Stimulated activated CD4-positive, alpha-beta T cell treated with anti-CD3 and anti-CD28 coated beads, Interleukin-1b, Interleukin-23, amount 100 ng/mL, for 4 hours (primary cell): ENCODE measurements at places on chromosomes 16 and 17.

DNA sequence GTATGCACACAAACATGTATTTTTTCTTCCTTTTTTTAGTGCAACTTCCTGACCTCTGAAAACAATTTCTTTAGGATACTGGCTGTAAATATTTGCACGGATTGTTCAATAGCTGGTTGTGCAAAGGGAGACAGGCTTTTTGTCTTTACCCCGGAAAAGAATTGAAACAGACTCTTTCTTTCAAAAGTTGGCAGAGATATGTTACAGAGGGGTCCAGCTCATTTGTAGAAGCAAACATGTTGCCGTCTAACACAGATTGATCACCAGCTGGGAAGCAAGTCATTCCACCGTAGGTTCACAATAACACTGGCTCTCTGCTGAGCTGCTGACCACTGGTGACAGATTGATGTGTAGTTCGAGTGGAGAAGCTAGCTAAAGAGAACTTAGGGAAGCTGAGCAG is 130.9 kb downstream of the STX8 start:
- no peak for DNase-seq

- no peak for DNase-seq
Measured at GRCh38 chr16:50684823-50685461, 3.8 kb upstream of the SNX20 start.

DNA sequence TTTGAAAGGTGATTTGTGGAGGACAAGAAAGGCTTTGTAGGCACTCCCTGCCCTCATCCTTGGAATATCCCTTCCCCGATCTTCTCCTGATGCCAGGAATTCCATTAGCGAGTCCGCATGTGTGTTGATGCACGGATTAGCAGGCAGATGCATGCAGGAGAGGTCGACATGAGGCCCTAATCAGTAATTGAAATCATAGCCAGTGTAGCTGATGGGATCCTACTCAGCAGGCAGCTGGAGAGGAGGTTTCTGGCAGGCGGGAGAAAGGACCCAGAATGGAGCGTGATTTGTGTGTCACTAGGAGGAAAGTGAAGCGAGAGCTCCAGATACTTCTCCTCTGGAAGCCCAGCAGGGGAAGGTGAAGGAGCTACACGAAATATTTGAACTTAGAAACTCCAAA is 196.3 kb upstream of the CDH11 start:
- DNase-seq, result no peak

DNA sequence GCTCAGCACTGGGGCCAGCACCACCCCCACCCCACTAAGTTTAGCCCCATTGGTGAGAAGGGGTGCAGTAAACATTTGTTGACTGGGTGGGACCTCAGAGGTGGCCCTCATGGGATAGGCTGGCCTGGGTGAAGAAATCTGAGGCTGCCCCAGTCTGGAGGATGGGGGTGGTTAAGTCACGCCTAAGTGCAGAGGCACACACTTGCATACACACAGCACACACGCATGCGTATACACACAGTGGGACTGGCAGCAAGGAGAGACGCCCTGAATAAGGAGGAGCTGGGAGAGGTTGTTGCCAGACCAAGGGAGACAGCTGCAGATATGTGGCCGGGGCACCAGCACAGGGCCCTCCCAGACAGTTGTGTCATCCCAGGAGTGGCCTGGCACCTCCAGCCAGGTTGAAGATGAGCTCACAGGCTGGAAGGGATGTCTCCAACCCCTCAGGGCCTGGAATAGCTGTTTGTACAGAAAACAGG is 3.0 kb upstream of the BCAR1 start:
- no peak for DNase-seq

DNA sequence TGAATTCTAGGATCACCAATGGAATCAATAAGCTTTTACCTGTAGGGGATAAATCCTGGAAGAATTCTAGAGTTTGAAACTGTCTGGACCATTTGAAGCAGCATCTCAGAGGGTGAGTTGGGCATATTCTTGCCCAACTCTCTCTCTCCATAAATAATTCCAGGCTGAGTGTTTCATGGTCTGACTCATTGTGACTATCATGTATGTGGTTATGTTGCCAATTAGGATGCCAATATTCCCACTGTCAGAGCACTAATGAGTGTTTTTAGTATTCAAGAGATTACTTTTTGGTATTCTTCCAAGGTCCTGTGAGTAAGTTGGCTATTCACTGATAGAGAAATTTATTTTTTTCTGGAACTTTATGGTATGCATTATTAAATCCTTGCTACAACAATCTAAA is 456.9 kb downstream of the TOX3 start:
- DNase-seq, result no peak

DNA sequence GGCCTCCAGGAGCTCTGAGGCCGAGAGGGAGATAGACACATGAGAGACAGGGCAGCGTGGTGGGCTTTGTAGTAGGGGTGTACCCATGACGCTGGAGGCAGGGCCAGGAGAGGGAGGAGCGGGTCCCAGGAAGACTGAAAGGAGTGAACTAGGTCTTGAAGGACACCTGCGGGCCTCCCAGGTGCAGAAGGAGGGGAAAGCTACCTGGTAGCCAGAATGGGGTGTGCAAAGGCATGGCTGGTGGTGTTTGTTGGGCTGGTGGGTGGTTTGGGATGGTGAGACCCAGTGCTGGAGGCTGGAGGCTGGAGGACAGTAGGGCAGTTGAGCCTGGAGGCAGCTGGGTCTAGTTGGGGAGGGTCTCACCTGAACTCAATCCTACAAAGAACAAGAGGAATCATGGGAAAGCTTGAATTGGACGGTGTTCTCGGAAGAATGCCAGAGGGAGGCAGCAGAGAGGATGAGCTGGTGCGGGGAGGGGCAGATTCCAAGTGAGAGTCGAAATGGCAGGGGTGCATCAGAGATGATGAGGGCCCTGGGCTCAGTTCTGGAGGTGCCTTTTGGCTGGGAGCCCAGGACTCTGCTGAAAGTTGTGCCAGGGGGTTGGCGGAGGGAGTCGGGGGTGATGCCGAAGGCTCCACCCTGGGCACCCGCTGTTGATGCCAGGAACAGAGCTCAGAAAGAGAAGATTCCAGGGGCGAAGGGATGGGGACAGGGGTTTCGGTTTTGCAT is 21.2 kb downstream of the C1QTNF1 start:
- no peak for DNase-seq

DNA sequence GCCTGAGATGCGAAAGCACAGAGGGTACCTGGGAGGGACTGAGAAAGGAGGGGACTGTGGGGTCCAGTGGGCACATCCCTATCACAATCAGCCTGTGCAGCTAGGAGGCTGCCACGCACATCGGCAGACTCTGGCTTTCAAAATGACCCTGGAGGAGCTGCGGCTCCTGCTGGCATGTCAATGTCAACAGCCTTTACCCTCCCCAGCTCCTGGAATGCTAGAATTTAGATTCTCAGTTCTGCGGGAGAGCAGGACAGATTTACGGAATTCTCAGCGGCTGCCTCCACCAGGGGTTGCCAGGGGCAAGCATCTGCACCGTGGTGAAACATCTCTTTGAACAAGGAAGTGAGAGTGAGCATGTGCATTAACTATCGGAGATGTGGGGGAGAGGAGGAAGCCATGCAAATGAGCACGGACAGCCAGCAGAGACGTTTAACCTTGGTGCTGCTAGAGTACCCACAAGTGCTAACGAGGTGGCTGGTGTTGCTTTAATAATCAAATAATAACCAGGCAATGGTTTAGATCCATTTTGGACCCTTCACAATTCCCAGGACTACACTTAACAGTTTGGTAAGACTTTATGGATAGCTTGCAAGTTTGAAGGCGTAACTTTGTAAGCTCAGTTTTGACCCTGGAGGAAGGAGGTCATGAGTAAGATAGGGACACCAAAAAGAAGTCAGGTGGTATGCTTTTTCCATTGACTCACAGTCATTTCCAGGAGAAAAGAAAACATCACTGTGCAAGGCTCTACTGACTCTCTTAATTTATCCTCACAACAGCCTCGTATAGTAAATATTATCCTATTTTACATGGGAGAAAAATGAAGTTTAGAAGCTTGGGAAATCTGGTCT is 54.1 kb downstream of the XYLT1 start:
- peak; percentile 21 for DNase-seq

DNA sequence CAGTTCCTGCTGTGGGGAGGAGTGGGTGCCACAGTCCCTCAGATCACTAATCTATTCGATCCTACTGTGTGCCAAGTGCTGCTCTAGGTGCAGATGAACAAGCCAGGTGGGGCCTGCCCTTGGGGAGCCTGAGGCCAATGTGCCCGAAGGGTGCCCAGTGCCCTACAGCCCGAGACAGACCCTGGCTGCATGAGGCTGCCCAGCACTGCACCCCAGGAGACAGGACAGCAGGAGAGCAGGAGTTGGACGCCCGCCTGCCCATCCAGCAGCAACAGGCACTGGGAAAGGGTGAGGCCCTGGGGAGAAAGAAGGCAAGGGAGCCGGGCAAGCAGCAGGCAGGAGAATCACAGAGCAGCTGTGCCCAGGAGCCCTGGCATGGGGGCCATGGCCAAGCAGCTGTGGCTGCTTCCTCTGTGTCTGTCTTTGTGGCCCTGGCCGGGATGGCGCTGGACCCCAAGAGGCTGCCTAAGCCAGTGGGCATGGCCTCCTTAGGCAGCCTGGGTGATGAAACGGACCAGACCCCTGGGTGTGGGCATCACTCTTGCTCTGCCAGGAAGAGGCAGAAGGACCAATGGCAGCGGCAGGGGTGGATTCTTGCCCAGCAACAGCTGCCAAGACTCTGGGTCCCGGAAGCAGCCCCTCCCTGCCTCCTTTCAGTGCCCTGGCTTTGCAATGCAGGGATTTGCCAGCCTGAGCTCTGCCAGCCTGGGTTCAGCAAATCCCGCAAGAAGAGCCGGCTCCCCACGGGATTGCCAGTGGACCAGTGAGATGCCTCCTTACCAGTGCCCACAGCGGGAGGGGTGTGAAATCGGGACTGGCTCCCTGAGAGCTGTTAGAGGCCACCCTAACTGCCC is 179.6 kb upstream of the TNRC6C start:
- DNase-seq, result no peak

GRCh38 chr16:89704281-89704680 is 2.8 kb upstream of the SPATA2L start:
- DNase-seq, result no peak

- DNase-seq, result no peak
Measured at GRCh38 chr16:71628810-71629209, 2.8 kb downstream of the MARVELD3 start.

DNA sequence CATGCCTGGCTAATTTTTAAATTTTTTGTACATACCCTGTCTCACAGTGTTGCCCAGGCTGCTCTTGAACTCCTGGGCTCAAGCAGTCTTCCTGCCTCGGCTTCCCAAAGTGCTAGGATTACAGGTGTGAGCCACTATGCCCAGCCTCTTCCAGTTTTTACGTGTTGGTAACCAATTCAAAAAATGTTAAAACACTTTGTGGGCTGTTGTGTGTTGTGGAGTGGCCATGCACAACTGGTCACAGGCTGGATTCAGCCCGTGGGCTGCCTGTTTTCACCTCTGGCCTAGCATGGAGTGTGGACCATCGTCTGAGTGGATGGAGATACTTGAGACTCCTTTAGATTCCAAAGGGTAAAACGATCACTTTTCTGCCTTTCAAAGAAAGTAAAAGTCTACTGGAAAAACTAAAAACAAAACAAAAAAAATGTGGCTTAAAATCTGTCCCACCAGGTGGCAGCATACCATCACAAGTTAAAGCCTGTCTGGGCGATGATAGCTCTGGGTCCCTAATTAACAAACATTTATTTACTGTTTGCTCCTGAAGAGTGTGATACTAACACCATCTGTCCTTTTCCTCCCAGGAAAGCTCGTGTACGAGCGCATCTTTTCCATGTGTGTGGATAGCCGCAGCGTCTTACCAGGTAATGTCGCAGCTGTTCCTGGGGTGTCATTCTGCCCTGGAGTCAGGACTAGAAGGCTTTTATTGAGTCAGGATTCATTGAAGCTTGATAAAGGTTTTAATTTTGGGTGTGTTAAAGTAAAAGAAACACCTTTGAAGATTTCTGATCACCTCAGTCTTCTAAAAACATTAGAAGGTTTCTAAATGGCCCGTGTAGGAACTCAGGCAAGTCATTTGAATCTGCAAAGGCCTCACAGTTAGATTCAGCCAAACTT is 45.8 kb downstream of the VPS35L start:
- DNase-seq, result no peak

DNA sequence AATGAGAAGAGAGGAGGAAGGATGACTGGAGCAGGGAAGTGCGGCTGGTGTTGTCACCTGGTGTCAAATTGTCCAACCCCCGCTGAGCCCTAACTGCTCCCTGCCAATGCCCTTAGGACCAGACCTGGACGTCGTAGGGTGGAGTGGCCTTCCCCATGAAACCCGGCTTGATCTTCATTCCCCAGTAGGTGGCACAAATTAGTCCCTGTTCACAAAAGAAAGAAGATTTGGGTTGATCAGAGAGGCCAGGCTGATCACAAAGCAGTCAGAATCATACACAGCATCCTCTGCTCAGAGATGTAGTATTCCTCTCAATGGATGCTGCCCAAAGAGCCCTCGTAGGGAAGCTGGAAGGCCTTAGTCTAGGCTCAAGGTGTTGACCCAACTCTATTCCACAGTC is 60.2 kb downstream of the ACSM1 start:
- no peak for DNase-seq

- DNase-seq, result no peak
Measured at GRCh38 chr16:62068747-62069146, 32.5 kb upstream of the CDH8 start.

DNA sequence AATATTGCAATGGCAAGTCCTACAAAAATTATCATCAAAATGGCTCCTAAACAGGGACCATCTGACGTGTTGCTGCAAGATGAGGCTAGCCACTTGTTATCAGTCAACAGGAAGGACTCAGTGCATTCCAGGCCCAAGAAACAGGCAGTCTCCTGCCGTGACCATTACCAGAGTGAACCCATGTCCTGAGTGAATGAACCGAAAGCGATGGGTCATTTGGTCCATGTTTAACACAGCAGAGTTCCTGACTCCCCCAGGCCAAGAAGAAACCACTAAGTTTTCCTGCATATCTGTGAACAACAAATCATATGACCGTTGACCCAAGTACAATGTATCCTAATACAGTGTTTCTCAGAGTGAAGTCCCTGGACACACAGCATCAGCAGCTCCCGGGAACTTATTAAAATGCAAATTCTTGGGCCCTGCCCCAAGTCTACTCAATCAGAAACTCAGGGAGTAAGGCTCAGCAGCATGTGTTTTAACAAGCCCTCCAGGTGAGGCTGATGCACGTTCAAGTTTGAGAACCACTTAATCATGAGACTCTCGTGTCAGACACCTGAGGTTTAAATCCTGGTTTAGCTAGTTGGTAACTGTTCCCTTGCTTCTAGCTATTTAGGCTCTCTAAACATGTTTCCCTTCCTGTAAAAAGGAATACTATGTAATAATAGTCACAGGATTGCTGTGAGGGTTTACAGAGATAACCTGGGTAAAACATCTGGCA is 429.4 kb upstream of the MAF start:
- DNase-seq, result no peak

- no peak for DNase-seq
Measured at GRCh38 chr16:49913720-49914119, 57.8 kb upstream of the ZNF423 start.
